ENCODE measurements at places on chromosomes 3 and 15.

GRCh38 chr15:70023769-70024491, 73.8 kb downstream of the TLE3 start:
- peak; percentile 89 for DNase-seq

GRCh38 chr3:72101494-72101893, 316.5 kb upstream of the PROK2 start:
- DNase-seq = no peak

DNA sequence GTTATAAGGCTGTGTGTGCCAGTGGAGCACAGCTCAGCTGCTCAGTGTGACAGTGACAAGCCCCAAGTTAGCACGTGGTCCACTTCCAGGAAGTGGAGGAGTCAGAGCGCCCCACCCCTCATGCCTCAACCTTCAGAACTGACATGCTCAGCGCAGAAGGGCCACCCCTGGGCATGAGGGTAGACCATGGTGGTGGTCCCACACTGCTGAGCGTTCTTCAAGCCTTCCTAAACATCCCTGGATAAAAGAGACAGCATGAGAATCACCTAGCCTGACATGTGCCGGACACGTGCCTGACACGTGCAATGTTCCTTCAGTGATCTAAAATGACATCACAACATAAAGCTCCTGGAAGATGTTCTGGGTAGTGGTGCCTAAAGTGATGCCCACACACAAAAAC, 16.8 kb downstream of the ATP10A start:
- DNase-seq = no peak

- DNase-seq = no peak
Observed at GRCh38 chr15:71125831-71126450, 10.7 kb downstream of the THSD4 start.

DNA sequence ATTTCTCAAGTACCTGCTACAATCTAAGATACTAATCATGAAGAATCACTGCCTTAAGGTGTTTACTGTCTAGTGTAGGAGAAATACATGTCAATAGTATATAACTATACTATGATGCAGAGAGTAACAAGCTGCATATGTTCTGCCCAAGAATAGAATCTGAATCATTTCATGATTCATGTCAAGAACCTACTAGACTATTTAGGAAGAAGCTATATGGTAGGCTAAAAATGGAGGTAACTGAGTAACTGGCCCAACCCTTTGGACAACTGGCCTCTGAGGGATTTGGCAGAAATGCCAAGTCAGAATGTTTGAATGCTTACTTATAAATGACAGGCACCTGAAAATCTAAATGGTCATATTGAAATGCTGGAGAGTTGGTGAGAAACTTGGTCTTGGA, 59.9 kb upstream of the DGKG start:
- peak; percentile 38 for DNase-seq

DNA sequence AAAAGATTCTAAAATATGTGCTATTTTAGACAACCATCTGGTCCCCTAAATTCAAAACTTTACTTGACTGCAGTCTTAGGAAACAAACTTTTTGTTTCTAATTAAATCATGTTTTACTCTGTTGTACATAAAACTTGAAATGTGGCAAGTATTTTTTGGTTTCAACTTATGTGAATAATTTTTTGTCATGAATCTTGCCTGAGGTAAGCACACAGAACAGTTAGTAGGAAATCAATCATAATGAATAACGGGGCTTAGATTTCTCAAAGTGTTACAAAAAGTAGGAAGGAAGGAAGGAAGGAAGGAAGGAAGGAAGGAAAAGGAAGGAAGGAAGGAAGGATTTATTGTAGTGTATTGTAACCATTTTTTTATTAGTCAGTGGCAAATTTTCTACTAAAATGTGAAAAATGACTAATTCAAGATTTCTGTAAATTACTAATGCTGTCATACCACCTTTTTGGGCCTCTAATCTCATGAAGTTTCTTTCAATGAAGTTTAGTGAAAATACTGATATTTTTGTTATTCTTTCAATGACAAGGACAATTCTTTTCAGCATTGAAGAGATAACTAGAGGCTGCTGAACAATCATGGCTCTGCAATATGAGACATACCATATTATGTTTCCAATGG, 1689.2 kb downstream of the OTOL1 start:
- no peak for DNase-seq

DNA sequence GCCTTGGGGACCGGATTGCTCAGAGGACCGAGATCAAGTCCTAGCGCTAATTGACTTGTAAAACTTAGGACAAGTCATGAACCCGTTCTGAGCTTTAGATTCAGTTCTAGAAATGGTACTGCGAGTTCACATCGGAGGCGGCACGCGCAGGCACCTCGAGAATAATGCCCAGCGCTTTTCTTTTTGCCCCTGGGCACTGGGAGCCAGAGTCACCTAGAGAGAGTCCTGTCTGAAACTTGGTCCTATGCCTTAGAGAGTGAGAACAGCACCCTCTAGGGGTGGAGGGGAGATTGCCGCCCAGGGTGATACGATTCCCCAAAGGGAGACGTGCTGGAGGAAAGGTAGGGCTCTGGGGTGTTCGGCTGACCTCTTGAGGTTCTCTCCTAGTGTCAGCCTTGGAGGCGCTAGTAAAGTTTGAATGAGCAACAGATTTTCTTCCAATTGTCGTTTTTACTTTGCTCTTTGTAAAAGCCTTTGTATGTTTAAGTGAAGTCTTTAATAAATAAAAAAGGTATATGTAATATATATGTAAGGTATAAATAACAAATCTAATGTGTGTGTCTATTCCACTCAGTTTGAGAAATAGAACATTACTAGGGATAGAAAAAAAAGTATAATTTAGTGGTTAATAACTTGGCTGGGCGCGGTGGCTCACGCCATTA, 826 bp downstream of the EEF1AKMT4 start:
- DNase-seq = peak; percentile 84

DNA sequence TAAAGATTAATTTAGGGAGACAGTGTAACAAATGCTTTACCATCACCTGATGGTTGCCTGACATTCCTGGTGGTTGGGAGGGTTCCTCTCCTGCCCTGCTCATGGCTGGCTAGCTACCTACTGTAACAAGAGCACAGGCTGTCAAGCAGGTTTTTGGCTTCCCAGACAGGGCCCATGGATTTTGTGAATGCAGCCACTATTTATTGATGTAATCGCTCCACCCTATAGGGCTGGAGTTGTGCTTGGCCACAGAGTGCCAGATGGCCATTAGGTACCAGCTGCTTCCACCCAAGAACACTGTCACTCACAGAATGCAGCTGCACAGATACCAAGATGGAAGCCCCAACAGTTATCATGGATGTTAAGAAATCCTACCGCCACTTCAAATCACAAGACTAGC, 31.0 kb upstream of the KLHL25 start:
- no peak for DNase-seq

GRCh38 chr15:78280319-78281072, 16.1 kb downstream of the DNAJA4 start:
- peak; percentile 39 for DNase-seq

GRCh38 chr15:67922971-67923945, 83.4 kb upstream of the RNU6-1 start:
- no peak for DNase-seq

DNA sequence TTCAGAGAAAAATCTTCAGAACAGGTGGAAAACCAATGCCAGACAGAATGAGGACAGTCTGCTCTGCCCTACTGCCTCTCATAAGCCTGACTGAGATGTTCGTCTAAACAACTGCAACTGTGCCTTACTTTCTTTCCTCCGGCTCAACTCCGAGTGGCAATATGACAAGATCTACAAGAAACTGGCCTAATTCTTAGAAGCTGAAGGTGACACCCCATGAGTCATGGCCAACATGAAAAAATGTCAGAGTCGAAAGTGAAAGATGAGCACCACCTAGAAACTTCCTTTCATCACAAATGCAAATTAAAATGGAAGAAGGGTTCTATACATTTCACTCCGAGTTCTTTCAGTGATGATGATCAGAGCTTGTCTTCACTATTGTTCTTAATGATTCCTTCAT, 12.9 kb downstream of the PCYT1A start:
- no peak for DNase-seq

GRCh38 chr15:58549013-58549784, 117.4 kb downstream of the LIPC start:
- peak; percentile 46 for DNase-seq

DNA sequence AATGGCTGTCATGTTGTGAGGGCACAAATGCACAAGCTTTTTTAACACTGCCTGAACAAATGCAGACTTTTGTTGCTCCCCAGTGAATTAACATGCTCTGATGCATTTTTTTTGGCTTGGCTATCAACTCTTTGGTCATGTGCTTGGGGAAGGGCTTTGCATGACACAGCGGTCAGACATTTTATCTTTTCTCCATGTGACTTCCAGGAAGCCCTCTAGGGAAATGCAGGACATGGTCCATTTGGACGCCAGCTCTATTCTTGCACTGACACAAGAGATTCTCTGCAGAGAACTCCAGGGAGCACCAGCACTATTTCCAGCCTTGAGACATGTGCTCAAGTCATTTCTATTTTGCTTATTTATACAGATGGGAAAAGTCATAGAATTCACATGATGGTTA, 46.2 kb downstream of the NEK11 start:
- peak; percentile 31 for DNase-seq

DNA sequence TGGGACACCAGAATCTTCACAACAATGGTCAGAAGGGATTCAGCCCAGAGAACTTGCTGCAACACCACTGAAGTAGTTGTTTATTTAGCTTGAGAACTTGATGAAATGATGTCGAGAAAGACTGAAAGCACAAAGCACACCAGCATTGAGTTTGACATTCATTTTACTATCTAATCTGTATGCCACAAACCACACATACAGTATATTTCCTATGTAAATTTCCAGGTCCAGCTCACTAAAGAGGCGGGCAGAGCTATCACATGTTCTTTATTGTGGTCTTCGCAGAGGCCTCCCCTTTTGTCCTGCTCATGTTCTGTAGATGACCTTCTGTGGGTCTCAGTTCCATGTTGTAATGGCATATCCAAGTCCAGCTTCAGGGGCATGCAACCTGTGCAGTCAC, 10.4 kb upstream of the FMN1 start:
- DNase-seq = no peak

- no peak for DNase-seq
Observed at GRCh38 chr3:27317096-27317495, 52.1 kb downstream of the NEK10 start.

DNA sequence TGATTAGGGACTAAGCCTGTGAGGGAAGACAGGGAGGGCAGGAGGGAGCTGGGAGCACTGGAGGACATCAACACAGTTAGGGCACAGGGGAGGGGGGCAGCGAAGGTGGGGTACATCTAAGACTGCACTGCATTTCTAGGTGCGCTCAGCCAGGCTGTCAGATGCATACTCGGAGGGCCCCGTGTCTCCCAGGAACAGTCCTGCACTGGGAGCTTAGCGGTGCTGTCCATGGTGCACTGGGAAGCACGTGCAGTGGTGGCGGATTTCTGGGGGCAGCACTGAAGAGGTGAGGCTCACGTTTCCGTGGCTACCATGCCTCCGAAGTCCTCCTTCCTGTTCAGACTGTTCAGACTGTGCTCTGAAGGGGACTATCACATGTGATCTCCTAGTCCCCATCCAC, 54.4 kb downstream of the ROPN1B start:
- no peak for DNase-seq

DNA sequence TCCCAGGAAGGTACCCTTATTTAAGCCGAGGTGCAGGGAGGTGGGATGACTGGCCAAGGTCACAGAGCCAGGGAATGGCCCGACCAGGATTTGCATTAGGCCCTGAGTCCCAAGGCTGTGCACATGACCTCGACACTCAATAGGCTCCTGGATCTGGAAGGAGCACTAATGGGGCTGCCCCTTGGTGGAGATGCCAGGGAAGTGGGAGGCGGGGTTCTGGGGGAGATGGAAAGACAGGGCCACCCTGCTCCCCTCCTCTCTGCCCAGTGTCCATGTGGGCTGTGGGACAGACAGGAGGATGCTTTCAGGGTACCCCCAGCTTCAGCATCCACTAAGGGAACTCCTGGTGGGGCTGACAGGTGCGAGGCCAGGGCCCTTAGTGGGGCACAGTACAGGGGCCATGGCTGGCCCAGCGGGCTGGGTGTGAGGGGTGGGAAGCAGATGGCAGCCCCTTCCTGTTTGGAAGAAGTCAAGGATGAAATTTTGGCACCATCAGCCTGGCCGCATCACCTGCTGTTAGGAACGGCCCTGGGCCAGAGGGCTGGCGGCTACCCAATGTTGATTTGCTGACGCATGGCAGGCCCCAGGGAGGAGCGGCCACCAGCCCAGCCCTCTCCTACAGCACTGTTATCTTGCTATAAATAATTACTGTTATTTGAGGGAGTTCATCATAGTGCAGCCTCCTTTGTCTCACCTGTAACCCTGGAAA, 37.3 kb downstream of the ATP2B2 start:
- no peak for DNase-seq

GRCh38 chr3:107082527-107082926, 294.7 kb upstream of the CCDC54 start:
- peak; percentile 68 for DNase-seq

- DNase-seq = peak; percentile 27
Observed at GRCh38 chr15:33048255-33048654, 146.3 kb downstream of the FMN1 start.

- DNase-seq = no peak
Observed at GRCh38 chr15:63880744-63881143, 47.0 kb upstream of the HERC1 start.

GRCh38 chr15:52172869-52173268, 18.3 kb downstream of the GNB5 start:
- DNase-seq = no peak

GRCh38 chr3:29324180-29324651, 43.3 kb downstream of the RBMS3 start:
- peak; percentile 52 for DNase-seq

GRCh38 chr3:169657351-169658124, 6.0 kb downstream of the MECOM start:
- no peak for DNase-seq

DNA sequence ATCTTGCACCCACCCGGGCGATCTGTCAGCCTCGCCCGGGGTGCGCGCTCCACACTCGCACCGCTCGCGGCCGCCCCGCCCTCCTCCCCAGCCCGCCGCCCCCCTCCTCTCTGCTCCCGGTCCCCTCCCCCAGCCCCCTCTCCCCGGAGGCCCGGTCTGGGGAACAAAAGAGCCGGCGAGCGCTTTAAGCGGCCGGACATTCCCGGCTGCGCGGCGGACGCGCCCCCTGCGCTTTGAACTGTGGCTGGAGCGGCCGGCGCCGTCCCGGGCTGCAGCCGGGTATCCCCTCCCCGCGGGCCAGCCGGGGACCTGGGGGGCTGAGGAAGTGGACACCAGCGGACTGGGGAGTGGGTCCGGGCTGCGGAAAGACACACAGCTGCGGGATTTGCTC, at the start of gene IGDCC3:
Gene IGDCC3 (minus strand): TSS at position 27 of the 391 bp plus-strand sequence. CDS start 214 bp downstream, outside the sequence.
- no peak for DNase-seq

GRCh38 chr3:52730681-52731080, 24.8 kb downstream of the SPCS1 start:
- no peak for DNase-seq

DNA sequence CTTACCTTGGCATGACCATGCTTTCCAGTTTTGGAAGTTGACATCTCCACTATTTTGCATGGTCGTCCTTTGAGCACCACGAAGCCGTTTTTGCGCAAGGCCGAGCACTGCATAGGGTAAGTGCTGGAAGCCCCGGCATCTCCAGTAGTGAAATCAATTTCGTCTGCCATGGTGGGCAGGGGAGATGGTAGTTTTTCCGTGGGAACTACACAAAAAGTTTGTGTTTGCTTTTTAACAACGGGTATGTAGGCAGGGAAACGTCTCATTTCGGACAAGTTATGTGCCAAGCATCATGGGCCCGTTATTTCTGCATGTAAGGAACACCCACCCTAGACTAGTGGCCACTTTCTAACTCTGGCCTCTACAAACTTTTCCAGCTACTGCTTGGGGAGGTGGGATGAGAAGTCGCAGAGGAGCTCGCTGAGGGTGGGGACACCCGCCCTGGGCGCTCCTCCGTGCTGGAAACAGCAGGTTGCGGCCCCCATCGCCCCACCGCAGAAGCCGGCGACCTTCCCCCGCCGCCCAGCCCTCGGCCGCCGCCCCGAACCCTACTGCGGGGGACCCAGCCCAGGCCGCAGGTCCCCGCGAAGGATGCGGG, 701 bp downstream of the EIF5A2 start:
- peak; percentile 9 for DNase-seq

Measured in fibroblast of skin of right quadriceps (primary cell).